CD4-positive, alpha-beta T cell (primary cell): ENCODE measurements at places on chromosomes 7 and 10. TPM values are rescaled to one million over a fixed set of nuclear protein-coding genes. Genes with fewer than 3 reads are reported as not detected.
A peak's percentile ranks its signal among the peaks of the same experiment; 100 is the strongest.

DNA sequence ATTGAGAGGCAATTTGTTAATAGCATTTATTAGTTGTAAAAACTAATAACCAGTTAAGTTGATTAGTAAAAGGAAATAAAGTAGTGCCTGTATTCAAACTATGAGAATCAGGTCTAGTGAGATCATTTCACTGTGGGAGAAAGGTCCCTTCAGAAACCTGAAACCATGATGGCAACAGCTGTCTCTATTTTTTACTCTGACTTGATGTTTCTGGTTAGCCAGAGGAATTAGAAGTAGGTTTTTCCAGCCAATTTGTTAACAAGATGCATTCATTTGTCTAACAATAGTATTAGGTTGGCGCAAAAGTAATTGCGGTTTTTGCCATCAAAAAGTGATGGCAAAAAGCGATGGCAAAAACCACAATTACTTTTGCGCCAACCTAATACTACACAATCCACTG lies 272.2 kb upstream of the YAE1 start:
- H3K4me1 ChIP-seq, result no peaks in the 10 kb centered on the region
- no peak overlapping the region for H3K4me3 ChIP-seq
- no peak for DNase-seq
- H3K36me3 ChIP-seq, result no peaks in the 10 kb centered on the region

DNA sequence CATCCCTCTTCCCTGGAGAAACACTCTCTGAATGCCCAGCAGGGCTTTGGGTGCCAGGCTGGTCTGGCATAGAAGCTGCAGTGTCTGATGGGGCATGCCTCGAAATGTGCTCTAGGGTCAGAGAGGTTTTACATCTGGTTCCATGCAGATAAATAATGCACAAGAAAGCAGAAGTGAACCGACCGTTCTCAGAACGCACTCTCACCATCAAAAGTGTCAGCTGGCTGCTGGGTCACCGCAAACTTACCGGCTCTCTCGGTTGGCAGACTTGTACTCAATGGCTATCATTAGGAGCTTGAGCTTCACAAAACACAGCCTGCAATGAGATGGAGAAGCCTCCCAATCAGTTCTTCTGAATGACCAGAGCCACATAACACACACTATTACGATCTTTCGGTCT lies 610.0 kb downstream of the KCNMA1 start:
- no peak for DNase-seq
- H3K4me3 ChIP-seq, result no peak overlapping the region
- no peaks in the 10 kb centered on the region for H3K27me3 ChIP-seq
- no peak overlapping the region for H3K27ac ChIP-seq
- no peaks in the 10 kb centered on the region for H3K4me1 ChIP-seq
- H3K36me3 ChIP-seq, result no peaks in the 10 kb centered on the region

GRCh38 chr10:124611738-124612137 lies 132.4 kb downstream of the FAM53B start:
- peak overlapping the region; percentile 7 for H3K4me3 ChIP-seq
- H3K27me3 ChIP-seq, result no peaks in the 10 kb centered on the region
- H3K4me1 ChIP-seq, result peaks cover 52% of the 10 kb centered on the region
- peak; percentile 40 for DNase-seq
- peak overlapping the region; percentile 81 for H3K27ac ChIP-seq

DNA sequence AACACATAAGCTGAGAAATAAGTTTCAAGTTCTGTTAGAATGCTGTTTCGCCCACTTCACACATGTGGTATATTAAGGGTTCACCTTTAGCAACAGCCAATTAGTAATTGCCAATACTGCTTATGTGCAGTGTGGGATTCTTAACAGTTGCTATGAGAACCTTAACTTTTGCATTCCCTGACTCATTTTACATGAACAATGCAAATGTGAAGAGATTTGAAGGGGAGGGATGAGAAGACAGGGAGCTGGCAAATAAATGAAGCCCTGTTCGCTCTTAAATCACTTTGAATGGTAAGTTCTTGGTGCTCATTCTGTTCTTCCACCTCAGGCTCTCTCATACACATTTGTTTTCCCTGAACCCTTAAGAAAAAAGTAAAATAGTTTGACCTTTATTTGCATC lies 82.3 kb downstream of the LRRC4 start:
- no peak overlapping the region for H3K27ac ChIP-seq
- no peak for DNase-seq
- H3K27me3 ChIP-seq, result no peaks in the 10 kb centered on the region

- H3K27me3 ChIP-seq, result no peaks in the 10 kb centered on the region
- no peaks in the 10 kb centered on the region for H3K4me1 ChIP-seq
- no peak for DNase-seq
- no peak overlapping the region for H3K4me3 ChIP-seq
Observed at GRCh38 chr10:22805304-22805703, 90.9 kb upstream of the PIP4K2A start.

- H3K27me3 ChIP-seq, result no peaks in the 10 kb centered on the region
- no peak for DNase-seq
- no peaks in the 10 kb centered on the region for H3K4me1 ChIP-seq
- no peaks in the 10 kb centered on the region for H3K36me3 ChIP-seq
- H3K4me3 ChIP-seq, result no peak overlapping the region
- H3K27ac ChIP-seq, result no peak overlapping the region
Observed at GRCh38 chr7:134792968-134793367, 13.5 kb downstream of the CALD1 start.

GRCh38 chr7:110801502-110801901 lies 289.4 kb upstream of the LRRN3 start:
- no peak overlapping the region for H3K4me3 ChIP-seq
- no peaks in the 10 kb centered on the region for H3K27me3 ChIP-seq
- no peaks in the 10 kb centered on the region for H3K4me1 ChIP-seq
- H3K27ac ChIP-seq, result no peak overlapping the region
- DNase-seq, result no peak

DNA sequence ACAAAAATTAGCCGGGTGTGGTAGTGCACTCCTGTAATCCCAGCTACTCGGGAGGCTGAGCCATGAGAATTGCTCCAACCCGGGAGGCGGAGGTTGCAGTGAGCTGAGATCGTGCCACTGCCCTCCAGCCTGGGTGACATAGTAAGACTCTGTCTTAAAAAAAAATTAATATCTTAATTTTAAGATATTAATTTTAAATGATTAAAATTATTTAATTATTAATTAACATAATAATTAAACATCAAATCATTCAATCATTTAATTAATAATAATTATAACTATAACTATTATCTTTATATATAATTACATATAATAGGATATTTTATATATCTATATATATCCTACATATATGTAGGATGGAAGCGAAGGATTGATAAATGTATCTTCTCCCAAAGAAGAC lies 1.8 kb upstream of the HK1 start:
- no peaks in the 10 kb centered on the region for H3K27me3 ChIP-seq
- H3K27ac ChIP-seq, result no peak overlapping the region
- H3K4me1 ChIP-seq, result no peaks in the 10 kb centered on the region

- H3K4me1 ChIP-seq, result peaks cover 3% of the 10 kb centered on the region
- H3K27me3 ChIP-seq, result no peaks in the 10 kb centered on the region
- DNase-seq, result no peak
- H3K27ac ChIP-seq, result no peak overlapping the region
- H3K36me3 ChIP-seq, result no peaks in the 10 kb centered on the region
Observed at GRCh38 chr10:47190301-47190700, 109.7 kb upstream of the GDF10 start.

DNA sequence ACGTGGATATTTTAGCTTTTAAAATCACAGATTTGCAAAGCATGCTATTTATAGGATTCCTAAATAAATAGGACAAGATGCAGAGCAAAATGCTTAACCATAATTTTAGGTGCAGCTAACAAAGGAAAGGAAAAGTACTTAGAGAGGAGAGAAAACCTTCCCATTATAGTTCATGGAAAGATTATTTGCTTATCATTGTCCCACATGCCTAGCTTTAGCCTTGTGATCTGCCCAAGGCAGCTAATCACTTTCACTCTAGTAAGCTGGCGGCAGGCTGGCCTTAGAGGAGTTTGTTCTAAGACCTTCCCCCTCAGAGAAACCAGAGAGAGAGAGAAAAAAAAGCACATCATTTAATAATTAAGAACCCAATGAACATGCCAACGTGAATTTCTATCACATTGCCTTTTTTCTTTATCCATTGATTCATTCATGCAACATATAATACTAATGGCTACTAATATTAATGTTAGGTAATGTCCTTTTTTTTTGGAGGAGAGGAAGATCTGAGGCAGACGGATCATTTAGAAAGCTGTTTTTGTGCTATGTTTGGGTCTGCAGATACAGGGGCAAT lies 274.6 kb downstream of the ARL4A start:
- no peaks in the 10 kb centered on the region for H3K36me3 ChIP-seq
- no peak overlapping the region for H3K4me3 ChIP-seq
- no peak for DNase-seq

DNA sequence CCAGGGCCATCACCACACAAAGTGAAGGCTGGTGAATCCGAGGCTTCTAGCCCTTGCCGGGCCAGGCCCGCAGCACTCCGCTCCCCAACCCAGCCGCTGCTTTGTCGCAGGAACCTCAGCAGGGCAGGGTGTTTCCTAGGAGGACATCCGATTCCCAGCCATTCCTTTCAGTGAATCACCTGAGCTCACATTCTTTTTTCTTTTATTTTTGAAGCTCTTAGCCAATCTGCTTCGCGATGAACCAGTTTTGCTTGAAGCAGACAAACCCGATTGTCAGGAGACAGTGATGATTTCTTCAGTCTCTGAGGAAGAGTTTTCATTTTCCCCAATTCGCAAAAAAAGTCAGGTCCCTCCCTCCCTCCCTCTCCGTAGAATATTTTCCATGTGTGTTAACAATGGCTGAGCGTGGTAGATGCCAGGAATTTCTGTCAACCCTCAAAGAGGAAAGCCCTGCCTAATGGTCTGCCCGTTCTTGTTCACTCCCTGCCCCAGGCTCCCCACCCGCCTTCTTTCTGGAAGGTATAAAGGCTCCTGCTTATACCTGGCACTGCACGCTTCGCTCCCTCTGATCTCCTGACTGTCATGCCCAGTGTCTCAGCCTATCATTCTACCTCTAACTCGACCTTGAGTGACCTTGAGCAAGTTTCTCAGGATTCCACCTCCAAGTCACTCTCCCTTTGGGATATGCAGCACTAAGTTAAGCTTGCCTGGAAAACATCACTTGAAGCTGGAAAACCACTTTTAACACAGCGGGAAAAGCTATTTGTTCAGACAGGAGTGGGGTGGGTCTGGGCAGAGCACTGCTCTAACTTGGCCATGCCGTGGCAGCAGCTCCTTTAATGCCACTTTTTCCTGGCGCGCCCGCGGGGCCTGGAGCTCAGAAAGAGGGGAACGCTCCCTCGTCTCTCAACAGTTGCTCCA lies 35.1 kb downstream of the EGFR start:
- no peak overlapping the region for H3K4me3 ChIP-seq
- DNase-seq, result no peak
- no peaks in the 10 kb centered on the region for H3K27me3 ChIP-seq
- no peaks in the 10 kb centered on the region for H3K4me1 ChIP-seq
- H3K27ac ChIP-seq, result no peak overlapping the region

GRCh38 chr7:27082171-27082570 lies 13.6 kb downstream of the HOXA1 start:
- no peaks in the 10 kb centered on the region for H3K36me3 ChIP-seq
- peaks cover 8% of the 10 kb centered on the region for H3K27me3 ChIP-seq
- H3K4me3 ChIP-seq, result no peak overlapping the region
- H3K4me1 ChIP-seq, result no peaks in the 10 kb centered on the region
- no peak for DNase-seq

- no peak overlapping the region for H3K27ac ChIP-seq
- H3K27me3 ChIP-seq, result no peaks in the 10 kb centered on the region
- no peak overlapping the region for H3K4me3 ChIP-seq
- H3K36me3 ChIP-seq, result no peaks in the 10 kb centered on the region
Observed at GRCh38 chr7:51995596-51996179, 679.1 kb upstream of the COBL start.

GRCh38 chr7:98514211-98515031 lies 102.7 kb upstream of the NPTX2 start:
- DNase-seq, result no peak
- H3K4me1 ChIP-seq, result no peaks in the 10 kb centered on the region
- no peaks in the 10 kb centered on the region for H3K36me3 ChIP-seq

- H3K4me3 ChIP-seq, result no peak overlapping the region
- no peaks in the 10 kb centered on the region for H3K27me3 ChIP-seq
- no peaks in the 10 kb centered on the region for H3K36me3 ChIP-seq
- peaks cover 14% of the 10 kb centered on the region for H3K4me1 ChIP-seq
- DNase-seq, result no peak
- H3K27ac ChIP-seq, result no peak overlapping the region
Observed at GRCh38 chr7:664997-665735, 61.3 kb upstream of the DNAAF5 start.

DNA sequence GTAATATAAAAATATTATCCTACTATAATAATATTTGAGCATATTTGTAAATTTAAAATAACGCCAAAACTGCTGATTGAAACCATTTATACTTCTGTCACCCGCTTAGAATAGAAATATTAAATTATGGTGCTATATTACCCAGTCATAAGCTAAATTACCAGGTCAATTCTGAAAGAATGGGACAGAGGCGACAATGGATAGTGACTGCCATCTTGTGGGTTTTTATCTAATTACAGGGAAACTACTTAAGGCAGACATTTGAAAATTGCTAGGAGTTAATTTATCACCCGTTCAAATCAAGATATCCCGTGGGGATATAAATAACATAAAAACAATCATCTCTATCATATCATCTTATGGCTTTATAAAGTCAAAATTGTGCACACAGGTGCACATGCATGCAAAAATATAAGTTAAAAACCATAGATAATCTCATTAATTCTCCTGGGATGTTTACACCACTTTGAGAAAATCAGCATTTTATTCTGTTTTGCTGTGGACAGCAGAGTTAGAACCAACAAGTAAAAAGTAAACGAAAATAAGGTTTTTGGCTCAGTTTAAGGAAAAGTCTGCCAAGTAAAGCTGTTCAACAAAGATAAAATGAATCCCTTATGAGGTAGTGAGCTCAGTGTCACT lies 41.3 kb upstream of the HPSE2 start:
- H3K4me3 ChIP-seq, result no peak overlapping the region
- H3K27ac ChIP-seq, result no peak overlapping the region
- DNase-seq, result no peak
- H3K4me1 ChIP-seq, result no peaks in the 10 kb centered on the region

GRCh38 chr7:135162382-135163001 lies 8.0 kb downstream of the CYREN start:
- no peaks in the 10 kb centered on the region for H3K27me3 ChIP-seq
- DNase-seq, result no peak
- peaks cover 52% of the 10 kb centered on the region for H3K36me3 ChIP-seq
- no peak overlapping the region for H3K4me3 ChIP-seq

NPTX2 gene
- not detected for total RNA-seq

DGKI gene
- total RNA-seq, result not detected

PTEN gene
- 79.8 TPM for total RNA-seq
